ENCODE measurements at places on chromosomes 12 and 14.

DNA sequence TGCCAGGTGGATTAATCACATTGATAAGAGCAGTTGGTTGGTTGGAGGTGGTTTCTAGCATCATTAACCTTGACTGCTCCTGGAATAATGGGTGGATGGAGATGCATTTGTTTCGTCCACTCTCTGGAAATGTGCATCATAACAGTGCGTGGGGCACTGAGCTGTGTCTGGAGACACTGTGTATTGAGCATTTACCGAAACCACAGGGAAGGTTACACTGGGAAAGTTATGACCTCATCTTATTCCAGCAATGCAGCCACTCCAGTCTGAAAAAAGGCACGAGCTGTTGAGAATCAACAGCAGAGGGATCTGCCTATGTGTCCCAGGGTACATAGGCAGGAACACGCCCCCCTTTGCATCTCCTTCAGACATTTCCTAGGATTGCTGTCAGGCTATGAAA, 27.2 kb downstream of the RNFT2 start:
- no peak for DNase-seq

DNA sequence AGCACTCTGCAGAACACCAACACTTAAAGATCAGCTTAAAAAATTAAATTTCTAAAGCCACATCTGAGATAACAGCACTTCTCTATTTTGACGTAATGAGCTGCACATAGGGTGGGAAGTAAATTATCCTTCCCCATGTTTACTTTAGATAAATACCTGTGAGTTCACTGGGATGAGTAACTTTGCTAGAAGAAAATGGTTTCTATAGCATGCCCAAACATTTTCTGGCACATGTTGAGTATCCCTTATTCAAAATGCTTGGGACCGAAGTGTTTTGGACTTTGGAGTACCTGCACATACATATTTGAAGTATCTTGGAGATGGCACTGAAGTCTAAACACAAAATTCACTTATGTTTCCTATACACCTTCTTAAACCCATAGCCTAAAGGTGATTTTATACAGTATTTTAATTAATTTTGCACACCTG, 6.6 kb downstream of the SLC38A2 start:
- DNase-seq: no peak

GRCh38 chr14:97039717-97040363, 242.7 kb downstream of the VRK1 start:
- DNase-seq: no peak

DNA sequence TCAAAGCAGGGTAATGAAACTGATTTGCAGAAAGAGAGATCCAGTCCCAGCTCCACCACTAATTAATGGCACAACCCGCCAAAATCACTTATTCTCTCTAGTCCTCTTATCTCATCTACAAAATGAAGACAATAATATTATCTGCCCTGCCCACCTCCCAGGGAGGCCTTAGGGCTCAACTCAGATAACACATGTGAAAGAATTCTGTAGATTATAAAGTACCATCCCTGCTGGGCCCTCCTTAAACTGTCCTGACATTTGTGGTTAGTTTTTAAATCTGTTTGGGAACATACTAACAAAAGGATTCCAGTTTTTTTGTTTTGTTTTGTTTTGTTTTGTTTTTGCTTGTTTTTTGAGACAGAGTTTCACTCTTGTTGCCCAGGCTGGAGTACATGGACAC, 7.3 kb downstream of the POMT2 start:
- no peak for DNase-seq

GRCh38 chr12:93989949-93990348, 158.4 kb upstream of the PLXNC1 start:
- DNase-seq: no peak

- DNase-seq: no peak
Observed at GRCh38 chr14:33915682-33916081, 35.2 kb downstream of the EGLN3 start.

DNA sequence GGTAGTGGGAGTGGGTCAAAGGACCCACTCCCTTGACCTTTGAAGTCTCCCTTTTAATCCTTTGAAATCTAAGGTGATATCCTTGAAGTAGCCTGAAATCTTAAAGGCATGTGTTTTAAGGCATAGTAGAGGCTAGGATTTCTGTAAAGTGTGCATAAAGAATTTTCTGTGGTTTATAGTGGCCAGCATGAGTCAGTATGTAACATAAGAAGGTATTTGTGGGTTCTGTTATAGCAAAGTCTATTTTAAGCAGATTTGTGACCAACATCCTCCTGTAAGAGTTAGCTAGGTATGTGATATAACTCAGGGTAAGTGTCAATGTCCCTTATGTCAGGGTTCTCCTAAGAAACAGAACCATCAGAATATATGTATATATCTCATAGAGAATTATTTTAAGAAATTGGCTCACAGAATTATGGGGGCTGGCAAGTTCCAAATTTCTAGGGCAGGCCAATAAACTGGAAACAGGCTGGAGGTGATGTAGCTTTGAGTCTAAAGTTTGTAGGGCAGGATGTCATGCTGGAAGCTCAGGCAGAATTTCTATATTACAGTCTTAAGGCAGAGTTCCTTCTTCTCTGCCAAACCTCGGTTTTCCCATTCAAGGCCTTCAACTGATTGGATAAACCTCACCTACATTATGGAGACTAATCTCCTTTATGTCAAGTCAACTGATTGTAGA, 18.7 kb upstream of the EPYC start:
- DNase-seq: no peak

GRCh38 chr14:53381895-53382294, 228.8 kb upstream of the DDHD1 start:
- DNase-seq: no peak

Data from central memory CD4-positive, alpha-beta T cell (primary cell).